ENCODE measurements at places on chromosomes 3 and 15. TPM values are rescaled to one million over a fixed set of nuclear protein-coding genes. Genes with fewer than 3 reads are reported as not detected.

DNA sequence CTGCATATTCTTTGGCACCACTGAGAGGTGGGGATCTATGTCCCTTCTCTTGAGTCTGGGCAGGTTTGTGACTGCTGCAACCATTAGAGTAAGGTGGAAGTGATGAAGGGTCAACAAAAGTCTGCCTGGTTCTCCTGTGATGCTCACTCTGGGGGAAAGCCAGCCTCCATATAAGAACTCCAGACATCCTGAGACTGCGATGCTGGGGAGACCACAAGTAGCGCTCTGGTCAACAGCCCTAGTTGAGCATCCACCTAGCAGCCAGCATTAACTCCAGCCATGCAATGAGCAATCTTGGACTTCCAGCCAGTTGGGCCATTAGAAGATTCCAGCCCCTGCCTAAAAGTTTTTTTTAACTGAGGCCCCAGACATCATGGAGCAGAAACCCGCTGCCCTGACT is 62.8 kb downstream of the SCN11A start:
- DNase-seq: no peak

DNA sequence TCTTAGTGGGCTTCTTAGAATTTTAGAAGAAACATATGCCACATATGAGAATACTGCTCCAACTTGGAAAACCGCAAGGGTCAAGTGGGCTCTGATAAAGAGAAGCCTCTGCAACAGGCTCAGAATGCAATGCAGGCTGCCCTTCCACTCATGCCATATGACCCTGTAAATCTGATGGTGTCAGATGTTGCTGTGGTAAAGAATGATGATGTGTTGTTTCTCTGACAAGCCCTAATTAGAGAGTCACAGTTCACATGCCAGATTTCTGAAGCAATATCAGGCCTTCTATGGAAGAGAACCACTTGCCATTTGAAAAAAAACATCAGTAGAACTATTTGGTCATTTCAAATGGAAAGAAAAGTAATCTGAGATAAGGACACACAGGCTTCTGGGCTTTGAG is 749.6 kb downstream of the AGBL1 start:
- DNase-seq: peak; percentile 1

DNA sequence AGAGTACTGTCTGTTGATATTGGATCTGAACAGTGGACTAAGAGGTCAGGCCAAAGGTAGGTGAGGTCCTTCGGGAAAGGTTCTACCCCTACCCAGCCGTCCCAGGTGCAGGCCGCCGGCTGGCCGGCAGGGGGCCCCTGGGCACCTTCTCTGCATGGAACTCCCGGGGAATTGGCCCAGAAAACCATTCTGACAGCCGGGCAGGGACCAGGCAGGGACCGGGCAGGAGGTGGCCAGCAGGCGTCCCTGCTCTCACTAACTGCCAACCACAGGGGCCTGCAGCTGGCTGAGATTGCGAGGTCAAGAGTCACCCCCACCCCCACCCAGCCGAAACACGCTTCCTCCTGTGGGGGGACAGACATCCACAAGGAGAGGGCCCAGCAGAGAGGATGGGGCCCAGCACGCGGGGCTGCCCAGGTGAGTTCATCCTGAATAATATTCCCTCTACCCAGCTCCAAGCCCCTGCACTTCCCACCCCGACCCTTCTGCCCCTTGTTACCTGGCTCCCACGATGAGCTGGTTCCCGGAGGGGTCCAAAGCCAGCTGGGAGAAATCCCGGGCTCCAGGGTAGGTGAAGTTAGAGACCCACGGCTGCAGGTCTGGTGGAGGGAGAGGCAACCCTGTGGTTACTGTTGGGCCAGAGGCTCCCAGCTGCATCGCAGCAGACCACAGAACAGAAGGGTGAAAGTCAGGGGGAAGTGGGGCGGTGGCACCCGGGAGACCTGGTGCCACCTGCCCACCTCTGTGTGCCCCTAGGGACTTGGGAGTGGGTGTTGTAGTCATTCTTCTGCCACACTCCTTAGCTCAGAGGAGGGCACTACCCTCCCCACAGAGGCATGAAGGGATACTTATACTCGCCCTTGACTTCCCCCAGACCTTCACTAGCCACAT is 84.4 kb downstream of the SEMA5B start:
- peak; percentile 39 for DNase-seq

LYZL4 gene
- not detected for polyA plus RNA-seq

LTK gene
- polyA plus RNA-seq: 0.19 TPM

ZNF592 gene
- polyA plus RNA-seq: 7.5 TPM

DNA sequence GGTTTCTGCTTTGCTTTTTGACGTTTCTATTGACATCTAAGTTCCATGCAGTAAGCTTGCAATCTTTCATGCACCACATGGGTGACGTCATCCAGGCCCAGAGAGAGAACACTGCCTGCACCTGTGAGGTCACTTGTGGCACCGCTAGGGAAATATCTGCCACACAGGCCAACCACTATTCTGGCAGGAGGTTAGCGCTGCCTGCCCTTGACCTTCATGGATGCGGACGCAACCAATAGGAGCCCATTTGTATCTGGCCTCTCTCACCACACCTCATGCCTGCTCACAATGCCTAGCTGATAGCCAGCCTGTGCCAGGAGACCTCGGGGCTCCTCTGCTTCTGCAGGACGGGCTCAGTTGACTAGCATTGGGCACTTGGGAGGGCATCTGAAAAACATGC is 55.8 kb upstream of the PRR23E start:
- no peak for DNase-seq

GRCh38 chr3:50395070-50395860 is 35.9 kb upstream of the TMEM115 start:
- DNase-seq: no peak

GOLGA6L4 gene
- 0.90 TPM for polyA plus RNA-seq

- DNase-seq: peak; percentile 81
Observed at GRCh38 chr3:111989061-111989678, 9.6 kb upstream of the TAGLN3 start.

DNA sequence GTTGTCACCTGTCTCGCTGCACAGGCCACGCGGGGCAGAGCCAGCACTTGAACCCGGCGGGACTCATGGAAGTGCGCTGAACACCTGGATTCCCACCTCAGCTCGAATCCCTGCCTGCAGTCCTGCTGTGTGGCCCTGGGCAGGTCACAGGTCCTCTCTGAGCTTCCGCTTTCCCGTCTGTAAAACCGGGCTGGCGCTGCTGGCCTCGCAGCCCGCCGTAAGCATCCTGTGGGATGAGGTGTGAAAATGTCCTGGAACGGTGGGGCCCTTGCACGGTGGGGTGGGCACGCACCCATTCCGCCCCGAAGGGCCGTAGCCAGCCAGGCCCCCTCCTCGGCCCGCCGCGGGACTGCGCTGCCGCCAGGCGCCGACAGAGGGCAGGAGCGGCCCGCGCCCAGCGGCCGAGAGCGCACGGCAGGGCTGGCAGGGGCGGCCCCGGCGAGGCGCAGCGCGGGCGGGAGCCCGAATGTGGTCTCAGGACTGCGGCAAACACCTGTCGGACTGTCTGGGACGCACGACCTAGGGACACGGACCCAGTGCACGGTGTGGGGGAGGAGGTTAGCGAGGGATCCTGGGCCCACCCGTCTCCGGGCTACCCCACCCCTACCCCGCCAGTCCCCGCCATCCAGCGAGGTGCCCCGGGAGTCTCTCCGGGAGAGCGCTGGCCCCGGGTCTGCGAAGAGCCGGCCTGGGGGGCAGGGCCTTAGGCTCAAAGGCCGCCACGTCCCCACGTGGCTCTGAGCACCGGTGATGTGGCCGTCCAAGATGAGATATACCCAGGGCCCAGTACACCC is 40.4 kb downstream of the DNAJB8 start:
- no peak for DNase-seq

- no peak for DNase-seq
Observed at GRCh38 chr3:101521211-101521701, 8.2 kb upstream of the SENP7 start.

CYP1A2 gene
- not detected for polyA plus RNA-seq

DNA sequence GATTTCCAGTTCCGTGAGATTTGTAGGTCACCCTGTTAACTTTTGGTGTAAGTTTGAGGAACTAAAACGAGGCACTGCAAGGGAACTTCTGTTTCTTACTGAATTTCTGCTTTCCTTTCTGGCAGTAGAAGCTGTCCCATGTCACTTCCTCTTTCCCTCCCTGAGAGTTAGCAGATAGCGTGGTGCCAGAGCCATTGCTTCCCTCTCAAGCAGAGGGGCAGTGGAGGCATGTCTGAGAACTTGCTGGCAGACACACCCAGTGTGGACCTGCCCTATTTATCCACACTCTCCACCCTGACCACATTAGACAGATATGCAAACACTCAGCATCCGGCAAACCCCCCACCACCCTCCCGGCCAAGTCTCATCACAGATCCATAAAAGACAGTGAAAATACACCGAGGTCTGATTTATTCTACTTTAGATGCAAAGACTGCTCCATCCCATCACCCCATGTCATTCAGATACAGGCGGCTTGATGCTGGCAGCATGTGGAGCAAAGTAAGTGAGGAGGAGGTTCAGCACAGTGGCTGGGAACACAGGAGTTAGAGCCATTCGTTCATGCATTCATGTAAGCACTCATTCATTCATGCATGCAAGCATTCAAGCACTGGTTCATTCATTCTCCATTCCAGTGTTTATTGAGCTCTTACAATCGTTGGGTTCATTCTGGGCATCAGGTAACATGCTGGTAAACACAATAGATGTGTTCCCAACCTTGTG is 324.7 kb downstream of the SHQ1 start:
- DNase-seq: no peak

DNA sequence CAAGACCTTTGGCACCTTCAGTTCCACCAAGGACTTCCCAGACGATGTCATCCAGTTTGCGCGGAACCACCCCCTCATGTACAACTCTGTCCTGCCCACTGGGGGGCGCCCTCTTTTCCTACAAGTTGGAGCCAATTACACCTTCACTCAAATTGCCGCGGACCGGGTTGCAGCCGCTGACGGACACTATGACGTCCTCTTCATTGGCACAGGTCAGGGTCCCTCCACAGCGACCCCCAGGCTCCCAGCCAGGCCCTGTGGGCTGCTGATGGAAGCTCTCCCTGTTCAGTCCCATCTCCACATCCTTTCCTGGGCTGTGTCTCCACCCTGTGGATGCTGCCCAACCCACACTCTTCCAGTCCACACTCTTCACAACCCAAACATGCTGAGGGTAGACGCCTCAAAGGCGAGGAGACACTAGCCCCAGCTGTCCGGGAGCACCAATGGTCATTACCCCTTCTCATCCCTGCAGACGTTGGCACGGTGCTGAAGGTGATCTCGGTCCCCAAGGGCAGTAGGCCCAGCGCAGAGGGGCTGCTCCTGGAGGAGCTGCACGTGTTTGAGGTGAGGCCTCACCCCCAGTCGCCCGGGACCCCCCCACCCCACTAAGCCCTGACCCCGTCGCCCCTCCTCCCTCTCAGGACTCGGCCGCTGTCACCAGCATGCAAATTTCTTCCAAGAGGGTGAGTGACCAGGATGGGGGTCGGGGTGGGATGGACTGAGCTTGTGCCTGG is 4.3 kb upstream of the LSMEM2 start:
- peak; percentile 47 for DNase-seq

FETUB gene
- not detected for polyA plus RNA-seq

EFHB gene
- 0.28 TPM for polyA plus RNA-seq

NR1I2 gene
- 0.03 TPM for polyA plus RNA-seq

MYL3 gene
- polyA plus RNA-seq: not detected

DNA sequence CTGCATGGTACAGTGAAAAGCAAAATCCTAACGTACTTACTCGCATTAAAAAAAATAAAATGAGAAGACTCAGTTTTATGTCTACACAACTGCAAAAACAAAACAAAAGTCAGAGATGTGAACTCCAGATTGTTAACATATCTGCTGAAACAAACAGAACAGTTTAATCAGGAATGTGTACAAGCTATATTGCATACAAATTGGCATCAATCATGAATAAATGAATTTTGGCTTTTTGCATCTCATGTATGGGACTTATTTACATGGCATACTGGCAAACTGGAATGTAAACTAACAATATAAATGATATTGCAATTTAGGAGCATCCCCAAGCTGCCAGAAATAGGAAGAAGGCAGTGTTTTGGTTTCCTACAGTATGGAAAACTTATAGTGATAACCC is 79.6 kb upstream of the NSMCE3 start:
- DNase-seq: no peak

ITIH3 gene
- polyA plus RNA-seq: 0.05 TPM

DNA sequence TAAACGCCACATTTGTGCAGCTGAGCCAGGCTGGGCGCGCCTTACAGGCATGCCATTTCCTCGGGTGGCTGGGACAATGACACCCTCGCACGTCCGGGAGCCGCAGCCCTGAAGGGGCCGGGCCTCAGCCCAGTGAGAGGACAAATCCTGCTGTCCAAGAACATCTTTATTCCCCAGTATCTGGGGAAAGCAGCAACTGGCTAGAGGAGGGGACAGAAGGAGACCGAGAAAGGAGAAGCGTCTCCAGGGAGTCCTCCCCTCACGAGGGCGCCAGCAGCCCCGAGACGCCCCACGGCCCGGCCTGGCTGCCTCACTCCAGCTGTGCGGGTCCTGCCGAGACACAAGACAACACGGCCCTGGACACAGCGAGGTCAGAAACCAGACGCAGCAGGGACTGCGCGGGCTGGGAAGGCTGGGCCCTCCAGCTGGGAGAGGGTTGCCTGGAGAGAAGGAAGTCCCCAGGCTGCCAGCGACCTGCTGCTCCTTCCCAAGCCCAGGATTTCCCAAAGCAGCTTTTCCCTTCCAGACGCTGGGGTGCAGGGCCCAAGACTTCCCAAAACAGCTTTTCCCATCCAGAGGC is 130.2 kb downstream of the CHSY1 start:
- peak; percentile 65 for DNase-seq

AADAC gene
- not detected for polyA plus RNA-seq

AMOTL2 gene
- polyA plus RNA-seq: 97.0 TPM

- DNase-seq: no peak
Observed at GRCh38 chr15:28901987-28902745, 16.4 kb downstream of the APBA2 start.

RUVBL1 gene
- polyA plus RNA-seq: 81.0 TPM

DNA sequence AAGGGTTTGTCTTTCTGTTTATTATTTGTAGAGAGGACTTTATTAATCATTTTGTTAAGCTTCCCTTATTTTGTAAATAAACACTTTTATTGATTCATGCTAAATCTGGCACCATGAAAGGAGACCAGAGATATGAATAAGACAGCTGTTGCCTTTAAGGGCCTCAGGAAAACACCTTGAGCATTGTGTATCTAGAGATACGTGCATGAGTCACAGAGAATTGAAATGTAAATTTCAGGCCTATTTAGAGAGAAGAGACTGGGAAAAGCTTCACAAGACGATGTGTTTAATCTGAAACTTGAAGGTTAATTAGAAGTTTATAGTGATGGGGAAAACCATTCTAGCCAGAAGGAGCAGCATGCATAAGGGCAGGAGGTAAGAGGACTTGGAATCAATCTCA is 28.6 kb upstream of the UTS2B start:
- DNase-seq: no peak

PIERCE2 gene
- 4.0 TPM for polyA plus RNA-seq

DNA sequence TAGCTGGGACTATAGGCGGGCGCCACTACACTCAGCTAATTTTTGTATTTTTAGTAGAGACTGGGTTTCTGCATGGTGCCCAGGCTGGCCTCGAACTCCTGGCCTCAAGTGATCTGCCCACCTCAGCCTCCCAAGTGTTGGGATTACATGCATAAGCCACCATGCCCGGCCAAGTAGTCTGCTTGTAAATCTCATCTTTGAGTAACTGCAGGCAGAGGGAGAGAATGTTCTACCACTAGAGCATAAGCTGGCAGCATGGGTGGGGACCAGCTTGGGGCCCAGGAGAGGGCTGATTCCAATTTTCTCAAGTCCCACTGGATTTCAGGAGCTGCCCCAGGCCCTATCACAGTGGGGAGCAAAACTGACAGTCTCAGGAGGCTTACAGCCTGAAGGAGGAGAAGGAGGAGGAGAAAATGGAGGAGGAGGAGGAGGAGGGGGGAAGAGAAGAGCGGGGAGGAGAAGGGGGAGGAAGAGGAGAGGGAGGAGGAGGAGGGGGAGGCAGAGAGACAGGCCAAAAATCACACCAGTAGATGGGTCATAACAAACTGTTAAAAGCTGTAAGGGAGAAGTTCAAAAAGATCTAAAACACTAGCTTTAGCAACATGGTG is 229.1 kb upstream of the IGF1R start:
- DNase-seq: no peak

All from fibroblast of lung (primary cell).